ENCODE measurements at places on chromosomes 2 and 18.
A peak's percentile ranks its signal among the peaks of the same experiment; 100 is the strongest.

DNA sequence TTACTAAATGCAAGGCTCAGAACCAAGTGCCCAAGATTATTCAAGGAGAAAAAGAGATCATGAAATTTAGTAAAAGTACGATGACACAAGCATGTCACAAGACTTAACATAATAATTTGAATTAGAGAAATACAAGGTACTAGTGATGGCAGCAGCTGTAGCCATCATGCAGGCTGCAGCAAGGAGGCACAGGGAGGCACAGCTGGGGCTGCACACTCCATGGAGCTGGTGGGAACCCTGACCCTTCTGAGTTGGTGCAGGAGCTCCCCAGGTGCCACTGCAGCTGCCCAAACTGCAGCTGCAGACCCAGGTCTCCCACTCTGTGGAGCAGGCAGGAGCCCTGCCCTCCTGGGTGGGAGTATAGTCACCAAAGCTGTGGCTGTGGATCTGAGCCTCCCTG is 46.0 kb downstream of the COL3A1 start:
- DNase-seq = no peak

DNA sequence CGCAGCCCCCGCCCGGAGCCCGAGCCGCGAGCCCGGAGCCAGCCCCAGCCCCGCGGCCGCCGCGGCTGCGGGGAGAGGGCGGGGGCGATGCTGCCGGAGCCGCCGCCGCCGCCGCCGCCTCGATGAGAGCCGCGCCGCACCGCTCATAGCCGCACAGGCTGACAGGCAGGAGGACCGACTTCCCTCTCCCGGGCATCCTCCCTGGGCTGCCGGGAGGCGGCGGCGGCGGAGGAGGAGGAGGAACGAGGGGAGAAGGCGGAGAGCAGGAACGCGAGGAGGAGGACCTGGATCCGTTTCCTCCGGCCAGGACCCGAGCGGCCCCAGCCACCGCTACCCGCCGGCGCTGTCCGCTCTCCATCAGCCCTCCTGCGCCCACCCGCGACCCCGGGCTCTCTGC is 370 bp downstream of the KLHL29 start:
- DNase-seq = no peak

GRCh38 chr2:193868833-193869232 is 1674.1 kb upstream of the TMEFF2 start:
- DNase-seq = no peak

DNA sequence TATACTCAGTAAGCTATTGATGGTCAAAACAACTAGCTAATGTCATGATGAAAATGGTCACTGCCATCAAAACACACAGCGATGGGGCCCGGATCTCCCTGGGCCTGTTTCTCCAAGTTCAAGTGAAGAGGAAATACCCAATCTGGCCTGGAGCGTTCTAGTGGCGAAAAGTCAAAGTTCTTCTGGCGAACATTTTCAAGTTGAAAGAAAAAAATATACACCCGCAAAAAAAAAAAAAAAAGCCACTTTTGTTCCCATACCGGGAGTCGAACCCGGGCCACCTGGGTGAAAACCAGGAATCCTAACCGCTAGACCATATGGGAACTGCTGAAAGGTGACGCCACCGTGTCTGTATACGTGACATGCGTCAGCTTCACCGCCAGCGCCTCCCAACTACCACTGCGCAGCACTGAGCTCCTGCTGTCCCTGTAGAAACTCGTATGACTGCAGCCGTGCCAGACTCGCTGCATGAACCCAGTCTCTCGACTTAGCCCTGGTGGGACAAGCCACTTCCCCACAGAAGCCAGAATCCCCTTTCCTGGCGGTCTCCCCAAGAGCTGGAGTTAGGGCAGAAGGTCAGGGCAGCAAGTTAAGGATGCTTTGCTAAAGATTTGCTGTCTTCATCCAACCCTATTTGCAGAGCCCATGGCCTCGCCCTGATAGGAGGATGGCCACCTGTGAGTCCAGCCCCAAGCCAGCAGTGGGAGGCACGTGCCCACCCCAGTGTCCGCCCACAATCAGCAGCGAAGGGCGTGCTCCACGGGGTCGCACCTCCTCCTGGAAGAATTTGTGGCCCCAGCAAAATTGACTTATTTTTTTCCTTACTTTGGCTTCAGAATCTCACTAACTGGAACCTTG is 5.6 kb upstream of the IMP4 start:
- DNase-seq = peak; percentile 69

DNA sequence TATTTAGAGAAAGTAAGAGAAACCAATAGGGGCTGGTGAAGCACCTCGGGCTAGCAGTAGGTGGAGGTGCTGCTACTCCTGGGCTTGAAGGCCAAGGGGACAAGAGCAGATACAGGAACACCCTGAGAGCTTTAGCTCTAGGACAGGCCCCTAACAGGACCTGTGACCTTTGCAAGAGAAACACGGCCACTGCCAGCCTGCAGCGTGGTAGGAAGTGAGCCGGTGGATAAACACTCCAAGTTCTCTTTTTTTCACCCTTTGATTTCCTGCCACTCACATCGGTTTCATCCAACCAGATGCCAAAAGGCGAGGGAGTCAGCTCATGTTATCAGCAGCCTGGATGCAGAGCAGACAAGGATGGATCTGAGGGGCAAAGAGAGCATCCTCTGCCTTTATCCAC is 66.8 kb upstream of the SPRED2 start:
- no peak for DNase-seq

DNA sequence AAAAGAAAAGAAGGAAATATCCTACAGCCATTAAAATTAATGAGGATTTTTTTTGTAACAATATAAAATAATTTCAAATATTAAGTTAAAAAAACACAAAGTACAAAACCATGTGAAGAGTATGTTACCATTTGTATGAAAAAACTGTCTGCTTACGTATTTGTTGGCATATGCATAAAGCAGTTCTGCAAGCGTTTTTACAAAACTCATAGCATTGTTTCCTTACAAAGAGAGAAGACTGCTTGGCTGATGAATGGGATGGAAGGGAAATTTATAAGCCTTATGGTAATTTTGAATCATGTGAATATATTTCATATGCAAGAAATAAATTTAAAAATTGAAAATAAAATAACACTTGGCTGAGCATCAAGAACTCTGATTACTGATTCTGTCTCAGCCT is 63.1 kb downstream of the METTL4 start:
- DNase-seq = no peak

All from NCI-H748 treated with DMSO at 0.1 percent for 48 hours (cell line).